ENCODE measurements at places on chromosomes 6 and 20.

GRCh38 chr6:115363379-115363778, 697.3 kb downstream of the FRK start:
- no peak for DNase-seq

- DNase-seq: no peak
Measured at GRCh38 chr6:55726144-55726543, 147.2 kb upstream of the HMGCLL1 start.

GRCh38 chr20:56934888-56935287, 305.8 kb downstream of the TFAP2C start:
- no peak for DNase-seq

DNA sequence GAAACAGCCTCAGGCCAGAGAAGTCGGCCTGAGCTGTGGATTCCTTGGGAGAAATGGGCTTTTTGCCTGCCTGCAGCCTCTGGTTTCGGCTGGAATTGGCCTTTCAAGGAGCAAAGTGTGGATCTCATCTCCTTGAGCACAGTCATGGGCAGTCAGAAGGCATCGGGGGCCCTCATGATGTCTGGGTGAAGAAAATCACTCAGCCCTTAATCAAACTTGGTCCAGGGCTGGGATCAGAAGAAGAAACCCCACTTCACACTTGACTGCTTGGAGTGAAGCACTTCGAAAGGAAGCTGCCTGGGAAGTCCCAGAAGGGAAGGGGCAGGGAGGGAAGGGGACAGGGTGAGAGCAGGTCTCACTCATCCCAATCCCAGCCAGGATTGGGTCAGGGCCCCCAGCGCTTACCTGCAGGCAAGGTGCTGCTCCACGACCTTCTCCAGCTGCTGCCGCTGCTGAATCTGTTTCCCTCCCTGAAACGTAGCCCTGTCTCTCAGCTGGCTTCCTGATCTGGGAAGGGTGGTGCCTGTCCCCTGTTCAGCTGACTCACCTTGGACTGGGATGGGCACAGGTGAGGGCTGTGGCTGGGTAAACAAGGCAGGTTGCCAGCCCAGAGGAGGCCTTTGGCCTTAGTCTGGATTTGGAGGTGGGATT, at the start of gene SDCBP2:
Gene SDCBP2 (minus strand): TSS at position 460 of the 651 bp plus-strand sequence. CDS start 8,723 bp downstream, outside the sequence.
- no peak for DNase-seq

DNA sequence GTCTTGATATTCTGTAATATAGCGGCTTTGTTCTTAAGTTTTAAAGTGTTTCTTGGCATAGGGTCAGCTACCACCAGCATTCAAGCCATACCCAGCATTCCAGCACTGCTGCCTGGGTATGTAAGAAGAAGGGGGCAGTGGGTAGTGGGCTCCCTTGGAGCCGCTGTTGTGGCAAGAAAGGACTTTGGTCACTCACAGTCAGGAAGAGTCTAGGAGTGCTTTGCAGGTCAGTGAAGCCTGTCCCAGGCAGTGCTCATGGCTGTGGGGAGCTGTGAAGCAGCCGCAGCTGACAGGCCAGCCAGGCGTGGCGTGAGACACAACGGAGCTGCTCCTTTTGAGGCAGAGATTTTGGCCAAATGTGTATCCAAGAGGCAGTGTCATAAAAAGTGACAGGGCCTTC, 512.0 kb downstream of the CDKAL1 start:
- DNase-seq: no peak

DNA sequence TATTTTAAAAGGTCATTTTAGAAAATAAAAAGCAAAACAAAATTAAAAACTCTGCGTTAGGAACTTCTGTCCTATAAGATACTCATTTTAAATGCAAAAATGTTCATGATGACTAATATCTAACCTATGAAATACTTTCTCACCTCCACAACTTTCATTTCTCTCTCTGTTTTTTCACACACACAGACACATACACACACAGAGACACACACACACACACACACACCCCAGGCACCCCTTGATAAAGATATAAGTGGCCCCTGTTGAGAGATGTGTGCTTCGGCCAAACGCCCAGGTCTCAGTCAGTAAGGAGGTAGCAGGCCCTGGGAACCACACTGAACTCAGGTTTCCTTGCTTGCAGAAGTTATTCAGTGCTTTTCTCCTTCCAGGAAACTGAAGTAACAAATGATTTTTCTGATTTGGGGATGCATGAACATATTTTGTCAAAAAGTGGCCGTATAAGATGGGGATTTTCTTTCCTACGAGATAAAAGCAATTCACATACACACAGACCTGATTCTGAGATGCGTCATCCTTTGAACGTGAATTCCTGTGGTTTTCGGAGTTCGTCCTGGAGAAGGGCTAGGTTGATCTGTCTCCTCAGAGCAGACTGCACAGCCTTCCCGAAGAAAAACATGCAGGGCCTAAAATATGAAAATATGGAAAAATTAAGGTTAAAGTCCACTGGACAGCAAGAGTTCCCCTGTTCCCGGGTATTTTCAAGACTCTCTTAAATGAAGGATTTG, 306.8 kb upstream of the FOXQ1 start:
- no peak for DNase-seq

GRCh38 chr6:46184114-46184513, 13.3 kb upstream of the ENPP5 start:
- DNase-seq: peak; percentile 92

- DNase-seq: peak; percentile 15
Measured at GRCh38 chr6:88890860-88891845, 72.3 kb downstream of the RNGTT start.

DNA sequence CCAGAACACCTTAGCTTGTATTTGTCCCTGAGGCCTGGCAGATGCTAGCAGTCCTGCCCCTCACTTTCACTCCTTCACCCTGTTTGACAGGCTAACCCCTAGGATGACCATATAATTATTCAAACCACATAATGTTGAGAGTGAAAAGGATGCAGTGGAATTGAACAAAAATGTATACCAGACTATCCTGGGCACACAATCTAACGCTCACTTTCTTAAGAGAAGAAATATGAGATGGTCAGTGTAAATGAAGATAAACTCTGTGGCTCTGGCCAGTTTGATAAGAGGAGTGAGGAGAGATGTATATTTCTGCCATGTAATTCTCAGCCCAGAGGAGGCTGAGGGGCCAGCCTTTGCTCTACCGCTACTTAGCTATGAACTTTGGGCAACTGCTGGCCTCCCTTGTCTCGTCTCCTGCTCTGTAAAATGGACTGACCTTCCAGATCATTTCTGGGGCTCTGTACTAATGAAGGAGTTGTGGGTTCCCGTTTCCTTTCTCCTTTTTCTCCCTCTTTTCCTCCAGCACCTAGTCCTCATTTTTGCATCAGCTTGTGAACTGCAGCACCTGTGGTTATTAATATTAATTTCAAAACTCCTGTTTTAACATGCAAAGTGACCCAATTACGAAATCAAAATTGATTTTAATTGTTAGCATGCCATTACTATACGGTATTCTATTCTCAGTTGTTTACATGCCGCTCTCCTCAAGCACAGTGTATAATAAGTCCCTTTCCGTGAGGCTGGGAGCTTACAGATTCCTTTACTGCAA, 92.5 kb upstream of the IYD start:
- no peak for DNase-seq

- DNase-seq: no peak
Measured at GRCh38 chr20:4883051-4883450, 118.3 kb downstream of the SLC23A2 start.

DNA sequence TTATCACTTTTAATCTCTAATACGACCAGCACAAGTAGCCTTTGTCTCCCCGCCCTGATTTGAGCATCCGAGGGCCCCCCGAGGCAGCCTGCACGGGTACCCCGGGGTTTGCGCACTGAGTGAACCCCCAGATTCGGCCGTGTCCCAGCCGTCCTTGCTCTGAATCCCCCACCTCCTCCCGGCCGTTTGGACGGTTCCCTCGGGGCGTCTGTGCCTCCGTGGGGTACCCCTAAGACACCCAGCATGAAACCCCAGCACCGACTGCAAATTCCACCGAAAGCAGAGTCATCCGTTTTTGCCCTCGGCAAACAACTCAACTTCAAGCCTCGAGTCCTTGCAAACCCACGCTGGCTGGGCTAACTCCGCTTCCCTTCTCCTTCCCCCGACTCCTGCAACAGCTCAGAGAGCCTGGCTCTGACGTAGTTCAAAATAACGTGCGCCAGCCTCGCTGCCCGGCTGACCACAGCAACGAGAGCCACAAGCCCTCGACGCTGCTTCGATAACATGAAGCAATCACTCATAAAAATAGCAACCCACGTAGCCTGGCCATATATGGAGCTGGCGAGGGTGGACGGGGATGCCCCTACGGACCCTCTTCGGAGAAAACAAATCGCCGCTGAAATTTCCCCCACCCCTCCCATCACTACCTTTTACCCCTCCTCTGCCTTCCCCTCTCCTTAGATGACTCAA, 764 bp upstream of the SNAP25 start:
- DNase-seq: peak; percentile 76

- no peak for DNase-seq
Measured at GRCh38 chr6:137487181-137487868, 6.9 kb downstream of the OLIG3 start.

DNA sequence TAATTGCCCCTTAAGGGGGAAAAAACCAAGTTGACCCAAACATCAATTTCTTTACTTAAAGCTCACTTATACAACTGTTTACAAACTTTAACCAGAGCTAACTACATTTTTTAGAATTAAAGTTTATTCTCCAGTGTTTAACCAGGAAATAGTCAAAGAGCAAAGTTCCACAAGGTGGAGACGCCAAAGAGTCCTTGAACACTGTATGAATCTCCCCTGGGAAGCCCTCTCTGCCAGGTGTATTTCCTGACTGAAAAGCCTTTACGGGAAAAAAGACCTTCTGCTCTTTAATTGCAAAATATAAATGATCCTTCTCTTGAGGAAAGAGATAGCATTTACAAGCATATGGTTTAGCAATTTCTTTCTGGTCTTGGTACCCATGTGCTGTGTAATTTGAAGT, 36.2 kb downstream of the BTBD9 start:
- no peak for DNase-seq

DNA sequence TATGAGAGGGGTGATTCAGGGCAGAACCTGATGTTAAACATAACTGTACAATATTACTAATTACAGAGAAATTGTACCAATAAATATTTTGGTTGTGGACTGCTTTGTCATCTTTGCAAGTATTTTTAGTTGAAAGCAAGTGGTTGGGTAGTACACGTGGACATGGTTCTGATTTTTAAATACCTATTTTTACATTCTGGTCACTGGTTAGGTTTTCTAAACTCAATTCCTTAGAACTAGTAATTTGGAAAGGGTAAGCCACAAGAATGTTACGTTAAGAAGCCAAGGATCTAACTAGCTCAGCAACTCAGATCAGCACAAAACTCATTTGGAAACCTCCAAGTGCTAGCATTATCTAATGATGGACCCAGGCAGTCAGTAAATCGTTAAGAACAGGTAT, 2.7 kb downstream of the EPB41L2 start:
- DNase-seq: peak; percentile 48

- DNase-seq: no peak
Measured at GRCh38 chr20:64027981-64028685, 7.8 kb upstream of the C20orf204 start.

GRCh38 chr6:121442576-121442975, 7.1 kb downstream of the GJA1 start:
- peak; percentile 40 for DNase-seq

GRCh38 chr6:166275714-166276166, 32.5 kb downstream of the PRR18 start:
- DNase-seq: peak; percentile 74

DNA sequence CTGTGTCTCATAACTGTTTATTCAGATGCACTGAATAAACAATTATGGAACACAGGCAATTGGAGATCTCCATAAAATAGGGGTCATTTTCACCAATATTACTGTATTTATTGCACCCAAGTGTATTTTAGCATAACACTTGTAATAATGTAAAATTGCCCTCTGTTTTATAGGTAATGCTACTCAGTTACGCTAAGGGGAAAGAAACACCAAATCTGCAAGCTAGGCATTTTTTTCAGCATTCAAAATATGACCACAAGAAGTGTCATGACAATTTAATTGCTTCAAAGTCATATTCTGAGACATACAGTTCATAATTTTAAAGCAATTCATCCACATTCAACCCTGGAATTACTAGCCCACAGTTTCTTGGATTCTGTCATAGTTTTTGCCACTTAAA, 643.2 kb upstream of the NOX3 start:
- DNase-seq: no peak

GRCh38 chr6:79648328-79648727, 17.2 kb downstream of the SH3BGRL2 start:
- DNase-seq: no peak

- peak; percentile 2 for DNase-seq
Measured at GRCh38 chr6:14924126-14925024, 321.5 kb upstream of the JARID2 start.

- peak; percentile 3 for DNase-seq
Measured at GRCh38 chr6:32763421-32763820, at the start of gene HLA-DQB2. TSS of gene HLA-DQB2 (minus strand) at chr6:32763532. CDS start at chr6:32763470, 62 bp downstream.

DNA sequence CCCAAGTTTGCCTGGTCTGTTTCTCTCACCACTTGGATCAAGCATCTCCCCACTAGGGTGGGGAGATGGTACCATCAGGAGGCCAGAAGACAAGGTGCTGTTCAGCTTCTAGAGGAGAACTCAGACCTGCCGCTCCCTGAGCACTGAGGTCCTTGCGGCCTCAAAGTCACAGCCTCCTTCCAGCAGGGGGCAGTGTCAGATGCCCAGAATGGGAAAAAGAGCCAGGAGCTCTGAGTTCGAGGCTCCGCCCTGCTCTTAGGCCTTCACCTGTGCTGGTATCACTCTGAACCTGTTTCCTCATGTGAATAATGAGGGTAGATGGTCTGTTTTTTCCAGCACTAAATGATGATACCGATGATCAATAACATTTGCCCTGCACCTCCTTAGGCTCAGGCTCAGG, 68.7 kb downstream of the TOX2 start:
- no peak for DNase-seq

- DNase-seq: no peak
Measured at GRCh38 chr6:42049948-42050296, 402 bp upstream of the TAF8 start.

DNA sequence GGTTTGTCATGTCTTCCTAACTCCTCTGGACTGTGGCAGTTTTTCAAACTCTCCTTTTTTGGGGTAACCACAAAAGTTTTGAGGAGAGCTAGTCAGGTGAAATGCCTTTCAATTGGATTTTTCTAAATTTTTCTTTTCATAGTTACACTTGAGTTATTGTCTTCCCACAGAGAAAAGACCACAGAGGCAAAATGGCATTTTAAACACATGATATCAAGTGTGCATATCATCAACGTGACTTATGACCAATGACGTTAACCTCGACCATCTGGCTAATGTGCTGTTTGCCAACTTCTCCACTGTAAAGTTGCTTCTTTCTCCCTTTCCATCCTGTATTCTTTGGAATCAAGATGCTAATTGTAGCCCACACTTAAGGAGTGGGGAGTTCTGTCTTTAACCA, 41.3 kb upstream of the SNAP25 start:
- no peak for DNase-seq

DNA sequence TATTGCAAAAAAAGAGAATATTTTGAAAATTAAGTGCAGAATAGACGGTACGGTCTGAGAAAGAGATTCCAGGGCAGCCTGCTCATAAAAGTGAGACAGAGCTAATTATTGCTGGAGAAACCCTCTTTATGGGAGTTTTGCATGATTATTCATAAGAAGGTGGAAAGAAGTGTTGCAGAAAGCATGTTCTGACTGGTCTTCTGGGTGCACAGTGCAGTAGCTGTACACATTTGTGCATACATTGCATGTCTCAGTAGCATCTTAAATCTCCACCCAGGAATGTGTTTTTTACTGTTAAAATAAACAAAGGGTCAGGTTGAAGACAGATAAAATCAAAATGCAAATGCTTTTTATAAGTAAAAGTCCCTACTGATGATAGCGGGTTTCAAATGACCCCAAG, 1813.6 kb upstream of the DEFB115 start:
- no peak for DNase-seq

All from GM23248 (cell line).